ENCODE measurements at places on chromosomes 3 and 15. TPM values are rescaled to one million over a fixed set of nuclear protein-coding genes. Genes with fewer than 3 reads are reported as not detected.

- DNase-seq, result no peak
Observed at GRCh38 chr3:194986208-194987043, 284.5 kb downstream of the XXYLT1 start.

The SPRED1 gene
- total RNA-seq, result 26.8 TPM

DNA sequence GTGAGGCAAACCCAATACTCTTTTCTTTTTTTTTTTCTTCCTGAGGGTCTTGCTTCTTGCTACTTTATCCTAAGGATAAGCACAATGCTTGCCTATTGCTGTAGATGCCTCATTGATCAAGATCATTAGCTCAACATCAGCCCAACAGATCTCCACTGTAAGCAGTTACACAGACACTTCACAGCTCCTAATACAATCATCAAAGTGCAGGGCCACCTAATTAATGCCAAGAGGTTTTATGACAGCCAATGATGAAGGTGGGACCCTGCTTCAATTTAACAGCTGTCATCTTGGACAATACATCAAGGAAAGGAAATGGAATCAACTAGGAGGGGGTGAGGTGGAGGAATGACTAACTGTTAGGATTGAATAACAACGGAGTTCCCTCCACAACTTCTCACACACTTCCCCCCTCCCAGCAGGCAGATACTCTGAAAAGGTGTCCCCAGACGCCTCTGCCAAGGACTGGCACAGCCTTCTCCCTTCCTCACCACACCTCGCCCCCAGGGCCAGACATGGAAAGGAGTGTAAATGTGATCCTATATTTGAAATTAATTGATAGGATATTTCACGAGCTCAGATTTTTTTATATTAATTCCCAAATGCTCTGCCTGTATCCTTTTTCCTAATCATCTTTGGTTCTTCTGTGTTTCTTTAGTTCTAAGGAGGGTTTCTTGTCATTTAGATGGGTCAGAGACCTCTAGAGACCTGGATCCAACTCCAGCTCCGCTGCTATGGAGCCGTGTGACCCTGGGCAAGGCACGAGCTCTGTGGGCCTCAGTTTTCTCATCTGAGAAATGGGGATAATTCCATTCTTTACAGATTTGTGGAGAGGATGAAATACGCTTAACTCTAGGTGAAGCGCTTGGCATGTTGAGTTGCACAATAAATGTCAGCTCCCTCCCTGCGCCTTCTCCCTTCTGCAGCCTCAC, 1.2 kb downstream of the DCLK3 start:
- no peak for DNase-seq

GRCh38 chr3:143060906-143061305, 58.7 kb upstream of the CHST2 start:
- no peak for DNase-seq

DNA sequence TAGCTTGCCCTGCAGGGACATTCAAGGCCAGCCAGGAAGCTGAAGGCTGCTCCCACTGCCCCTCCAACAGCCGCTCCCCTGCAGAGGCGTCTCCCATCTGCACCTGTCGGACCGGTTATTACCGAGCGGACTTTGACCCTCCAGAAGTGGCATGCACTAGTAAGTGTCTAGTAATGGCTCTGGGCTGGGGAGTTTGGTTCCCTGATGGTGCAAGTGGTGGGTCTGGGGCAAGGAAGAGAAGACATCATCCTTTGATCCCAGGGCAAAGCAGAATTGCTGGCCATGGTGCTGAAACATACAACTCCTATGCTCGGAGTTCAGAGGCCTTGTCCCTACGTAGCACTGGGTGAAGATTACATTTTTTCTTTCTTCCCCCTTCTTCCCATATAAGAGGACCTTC, 311.4 kb downstream of the EPHB1 start:
- no peak for DNase-seq

The RASL12 gene
- 1.7 TPM for total RNA-seq

DNA sequence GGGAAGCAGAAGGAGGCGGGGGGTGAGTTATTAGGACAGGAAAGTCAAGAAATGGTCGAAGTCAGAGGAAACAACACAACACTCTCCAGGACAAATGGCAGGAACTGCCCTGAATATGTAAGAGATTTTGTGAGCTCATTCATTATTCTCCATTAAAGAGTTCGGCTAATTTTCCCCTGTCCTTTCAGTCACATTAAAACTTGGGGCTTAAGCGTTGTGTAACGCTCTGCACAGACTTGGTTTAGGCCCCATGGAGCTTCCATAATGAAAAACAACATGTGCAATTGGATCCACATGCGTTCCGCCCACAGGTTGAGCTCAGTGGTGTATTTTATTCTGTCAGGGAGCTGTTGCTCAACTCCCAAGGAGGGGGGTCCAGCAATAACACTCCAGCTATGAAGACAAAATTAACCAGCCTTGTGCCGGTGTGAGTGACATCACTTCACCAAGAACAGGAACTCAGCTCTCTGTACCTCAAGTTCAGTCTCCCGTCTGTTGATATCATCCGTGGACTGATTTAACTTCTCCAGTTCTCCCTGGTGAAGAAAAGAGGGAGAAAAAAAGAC, 2.3 kb downstream of the SH3BP5 start:
- DNase-seq, result no peak

The TXNRD3 gene
- 11.3 TPM for total RNA-seq

DNA sequence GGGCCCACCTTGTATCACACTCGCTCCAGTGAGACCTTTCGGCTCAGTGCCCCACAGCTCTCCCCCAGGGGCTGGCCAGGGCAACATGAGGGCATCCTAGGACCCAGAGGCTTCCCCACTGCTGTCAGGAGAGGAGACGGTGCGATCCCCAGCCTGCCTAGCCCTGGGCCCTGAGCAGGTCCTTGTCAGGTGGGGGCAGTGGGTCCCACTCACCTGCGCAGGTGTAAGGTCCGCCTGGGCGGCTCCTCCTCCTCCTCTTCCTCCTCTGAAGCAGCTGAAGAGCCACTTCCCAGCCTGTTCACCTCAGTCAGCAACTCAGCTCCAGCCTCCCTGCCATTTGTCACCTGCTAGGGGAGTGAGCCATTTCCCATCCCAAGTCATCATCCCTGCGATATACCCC, 9.6 kb downstream of the KIF7 start:
- DNase-seq, result peak; percentile 87

GRCh38 chr3:195117978-195118581, 152.9 kb downstream of the XXYLT1 start:
- no peak for DNase-seq

DNA sequence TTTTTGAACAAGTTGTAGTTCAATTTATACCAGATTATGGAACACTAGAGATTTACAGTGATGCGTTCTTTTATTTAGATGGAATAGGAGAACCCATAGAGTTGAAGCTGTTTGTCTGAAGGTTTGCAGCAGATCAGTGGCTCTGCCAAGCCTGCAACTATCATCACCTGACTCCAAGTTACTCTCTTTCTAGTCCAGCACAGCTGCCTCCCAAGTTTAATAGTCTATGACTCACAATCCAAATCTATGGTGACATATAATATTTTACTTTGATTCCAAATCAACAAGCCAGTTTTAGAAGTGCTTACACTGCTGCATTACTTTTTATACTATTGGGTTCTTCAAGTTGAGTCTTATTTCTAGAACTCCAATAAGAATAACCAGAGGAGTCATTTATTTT, 400.4 kb downstream of the LPP start:
- no peak for DNase-seq

DNA sequence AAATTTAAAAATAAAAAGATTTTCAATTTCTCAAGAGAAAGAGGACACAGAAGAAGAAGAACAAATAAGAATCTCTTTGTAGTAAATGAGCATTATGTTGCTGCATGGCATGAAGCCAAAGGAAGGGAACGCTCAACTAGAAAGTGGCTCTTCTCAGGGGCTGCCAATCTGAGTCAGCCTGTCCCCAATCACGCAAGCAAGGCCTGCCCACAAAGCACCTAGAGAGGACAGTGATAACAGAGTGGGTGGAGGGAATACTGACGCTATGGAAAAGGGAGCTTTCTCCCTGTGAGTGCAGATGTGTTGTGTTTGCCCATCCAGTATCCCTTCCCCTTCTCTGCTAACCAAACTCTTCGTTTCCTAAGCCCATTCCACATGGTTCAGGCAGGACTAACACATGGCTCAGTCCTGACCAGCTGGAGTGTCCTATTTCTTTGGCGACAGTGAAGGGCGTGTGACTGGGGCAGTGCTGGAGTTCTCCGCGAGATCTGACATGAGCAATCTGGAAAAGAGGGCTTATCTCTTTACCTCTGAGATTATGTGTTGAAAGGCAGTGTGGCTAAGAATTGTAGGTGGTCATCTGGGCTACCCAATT, 14.2 kb downstream of the FBN1 start:
- DNase-seq, result no peak

The FLNB gene
- 56.5 TPM for total RNA-seq

DNA sequence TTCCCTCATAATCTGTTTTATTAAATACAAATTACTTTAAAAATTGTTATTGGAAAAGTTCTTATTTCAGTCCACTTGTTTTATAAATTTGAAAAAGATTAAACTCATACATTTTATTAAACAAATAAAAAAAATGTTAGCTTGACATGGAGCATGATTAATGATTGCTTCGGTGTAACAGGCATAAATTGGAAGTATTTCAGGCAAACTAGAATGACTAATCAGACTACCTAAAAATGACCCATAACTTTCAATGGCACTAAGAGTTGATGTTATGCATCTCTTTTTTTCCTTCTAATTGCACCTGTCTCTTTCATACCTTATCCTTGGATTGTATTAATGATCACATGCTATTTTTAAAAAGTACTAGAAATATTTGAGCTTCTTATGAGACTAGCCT, 343.3 kb downstream of the ZNF385D start:
- DNase-seq, result no peak

GRCh38 chr15:26771578-26772153, 1.2 kb downstream of the GABRB3 start:
- no peak for DNase-seq

GRCh38 chr3:153315781-153316180, 153.8 kb downstream of the RAP2B start:
- DNase-seq, result no peak

GRCh38 chr3:197749315-197749600, 425 bp upstream of the FYTTD1 start:
- DNase-seq, result no peak

GRCh38 chr15:32104061-32104995, 74.0 kb downstream of the CHRNA7 start:
- DNase-seq, result no peak

The RASGRF1 gene
- not detected for total RNA-seq

The SCAMP5 gene
- 20.6 TPM for total RNA-seq

The FBXW12 gene
- not detected for total RNA-seq

- DNase-seq, result no peak
Observed at GRCh38 chr3:82293867-82294266, 532.4 kb upstream of the GBE1 start.

Measured in chondrocyte (in vitro differentiated cells).